ENCODE measurements at places on chromosomes 11 and 22.

GRCh38 chr11:36684840-36685801 lies 87.1 kb upstream of the RAG2 start:
- no peak for DNase-seq

- DNase-seq: no peak
Measured at GRCh38 chr11:76392870-76393269, 11.7 kb downstream of the GVQW3 start.

GRCh38 chr11:102783720-102784119 lies 3.3 kb upstream of the MMP10 start:
- no peak for DNase-seq

DNA sequence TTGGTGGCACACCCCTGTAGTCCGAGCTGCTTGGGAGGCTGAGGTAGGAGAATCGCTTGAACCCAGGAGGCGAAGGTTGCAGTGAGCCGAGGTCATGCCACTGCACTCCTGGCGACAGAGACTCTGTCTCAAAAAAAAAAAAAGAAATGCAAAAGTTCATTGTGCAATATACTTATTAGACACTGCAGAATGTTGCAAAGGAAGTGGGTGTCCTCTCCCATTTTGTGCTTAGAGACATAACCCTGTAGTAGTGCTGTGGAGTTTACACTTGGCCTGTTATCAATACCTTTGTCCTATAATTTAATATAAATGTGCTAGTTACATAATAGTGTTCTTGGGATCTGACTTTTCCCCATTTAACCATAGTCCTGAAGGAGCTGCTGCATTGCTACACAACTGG lies 9.4 kb downstream of the BCL2L13 start:
- no peak for DNase-seq

DNA sequence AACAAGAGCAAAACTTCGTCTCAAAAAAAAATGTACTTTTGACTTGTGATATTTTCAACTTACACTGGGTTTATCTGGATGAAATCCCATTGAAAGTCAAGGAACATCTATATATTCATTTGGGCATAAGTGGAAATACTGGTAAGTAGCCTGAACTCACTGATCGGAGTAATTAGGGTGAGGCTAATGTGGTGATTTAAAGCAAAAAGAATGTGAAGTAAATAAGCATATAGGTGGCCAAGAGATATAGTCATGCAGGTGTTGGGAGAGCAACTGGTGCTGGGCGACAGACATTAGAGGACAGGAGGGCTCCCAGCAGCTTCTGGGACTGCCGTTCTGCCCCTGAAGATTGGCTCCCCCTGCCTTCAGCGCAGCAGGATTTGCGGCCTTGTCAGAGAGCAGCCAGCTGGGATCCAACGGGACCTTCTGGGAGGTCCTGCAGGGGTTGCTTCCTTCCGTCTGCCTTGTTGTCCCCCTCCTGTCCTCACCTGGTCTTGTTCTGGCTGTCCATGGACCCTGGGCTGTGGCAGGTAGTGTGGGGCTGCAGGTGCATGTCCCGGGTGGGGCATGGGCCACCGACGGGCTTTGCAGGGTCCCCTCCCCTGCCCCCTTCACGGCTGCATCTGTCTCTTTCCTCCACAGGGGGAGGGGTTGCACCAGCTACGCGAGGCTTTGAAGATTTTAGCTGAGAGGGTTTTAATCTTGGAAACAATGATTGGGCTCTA lies 14.1 kb downstream of the RHBDD3 start:
- no peak for DNase-seq

Measured in OCI-LY7 (cell line).